ENCODE measurements at places on chromosomes 12 and 14.

GRCh38 chr12:49451468-49452259, 84.4 kb downstream of the SPATS2 start:
- DNase-seq = no peak

- no peak for DNase-seq
Observed at GRCh38 chr12:8699714-8700113, 1.9 kb downstream of the RIMKLB start.

GRCh38 chr12:92049403-92049802, 96.2 kb downstream of the BTG1 start:
- DNase-seq = no peak

- DNase-seq = no peak
Observed at GRCh38 chr12:106585521-106586277, 2.9 kb downstream of the RFX4 start.

GRCh38 chr14:49315570-49315969, 270.6 kb downstream of the RPS29 start:
- no peak for DNase-seq

- no peak for DNase-seq
Observed at GRCh38 chr14:32512813-32513212, 183.7 kb downstream of the AKAP6 start.

- DNase-seq = no peak
Observed at GRCh38 chr12:105357162-105357691, 26.7 kb downstream of the C12orf75 start.

- no peak for DNase-seq
Observed at GRCh38 chr12:122951979-122952892, 14.0 kb downstream of the ABCB9 start.

GRCh38 chr12:56991319-56992246, 14.8 kb downstream of the ZBTB39 start:
- DNase-seq = no peak

- no peak for DNase-seq
Observed at GRCh38 chr12:101551362-101552114, 43.2 kb upstream of the MYBPC1 start.

DNA sequence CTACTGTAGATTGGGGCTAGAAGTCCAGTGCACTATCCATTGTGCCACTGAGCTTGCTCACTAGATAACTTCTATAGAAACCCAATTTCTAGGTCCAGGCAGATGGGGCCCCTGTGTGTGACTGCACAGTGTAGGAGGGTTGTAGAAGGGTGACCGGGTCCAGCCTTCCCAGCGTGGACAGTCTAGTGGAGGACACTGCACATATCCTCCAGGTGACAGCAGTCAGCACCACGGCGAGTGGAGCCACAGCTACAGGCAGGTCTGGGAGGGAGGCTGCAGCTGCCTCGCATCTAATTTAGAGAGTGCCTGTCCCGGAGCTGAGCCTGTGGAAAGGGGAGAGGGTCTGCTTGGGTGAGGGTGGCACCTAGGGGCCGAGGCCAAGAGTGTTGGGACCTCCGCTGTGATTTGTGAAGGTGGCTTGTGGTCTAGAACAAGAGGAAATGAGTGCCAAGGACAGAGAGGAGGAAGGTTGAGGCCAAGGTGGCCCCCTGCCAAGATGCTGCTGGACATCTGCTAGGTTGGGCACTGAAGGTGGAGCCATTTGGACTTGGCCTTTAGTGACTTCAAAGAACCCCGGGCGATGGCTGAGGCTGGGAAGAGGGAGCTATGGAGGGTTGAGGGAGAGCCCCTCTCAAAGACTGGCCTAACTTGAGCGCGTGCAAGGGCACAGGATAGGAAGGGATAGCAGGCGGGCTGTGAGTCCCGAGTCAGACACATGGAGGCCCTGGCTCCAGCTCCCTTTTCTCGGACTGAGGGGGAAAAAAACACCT, 46.0 kb upstream of the TRAF3 start:
- DNase-seq = peak; percentile 48

DNA sequence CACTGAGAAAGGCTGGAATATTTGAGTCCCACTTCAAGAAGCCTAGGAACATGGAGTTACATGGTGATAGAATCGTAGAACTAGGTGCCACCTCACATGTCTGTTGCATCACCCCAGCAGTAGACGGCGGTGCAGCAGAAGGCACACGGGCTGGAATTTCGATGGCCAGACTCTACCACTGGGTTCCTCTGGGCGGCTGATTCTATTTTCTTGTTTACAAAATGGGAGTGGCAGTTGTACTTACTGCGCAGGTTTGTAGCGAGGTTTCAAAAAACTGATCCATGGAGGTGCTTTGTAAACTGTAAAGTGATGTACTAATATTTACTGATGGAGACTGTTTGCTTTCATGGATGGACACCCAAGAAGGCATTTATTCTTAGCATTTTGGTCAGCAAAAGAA, 45.7 kb downstream of the WDR20 start:
- no peak for DNase-seq

DNA sequence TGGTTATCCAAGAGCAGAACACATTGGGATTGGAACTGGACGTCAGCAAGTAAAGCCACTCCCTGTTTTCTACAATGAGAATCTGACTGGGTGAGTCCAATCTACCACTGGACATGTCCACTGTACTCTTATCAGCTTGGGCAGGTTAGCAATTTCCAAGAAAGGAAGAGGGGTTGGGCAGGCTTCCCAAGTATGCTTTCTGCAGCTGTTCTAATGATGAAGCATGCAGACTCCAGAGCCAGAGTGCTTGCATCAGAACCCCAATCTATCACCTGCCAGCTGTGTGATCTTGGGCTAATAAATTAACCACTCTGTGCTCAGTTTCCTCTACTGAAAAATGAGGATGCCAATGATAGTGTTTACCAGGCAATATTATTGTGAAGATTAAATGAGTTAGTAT, 92.0 kb downstream of the EMP1 start:
- no peak for DNase-seq

DNA sequence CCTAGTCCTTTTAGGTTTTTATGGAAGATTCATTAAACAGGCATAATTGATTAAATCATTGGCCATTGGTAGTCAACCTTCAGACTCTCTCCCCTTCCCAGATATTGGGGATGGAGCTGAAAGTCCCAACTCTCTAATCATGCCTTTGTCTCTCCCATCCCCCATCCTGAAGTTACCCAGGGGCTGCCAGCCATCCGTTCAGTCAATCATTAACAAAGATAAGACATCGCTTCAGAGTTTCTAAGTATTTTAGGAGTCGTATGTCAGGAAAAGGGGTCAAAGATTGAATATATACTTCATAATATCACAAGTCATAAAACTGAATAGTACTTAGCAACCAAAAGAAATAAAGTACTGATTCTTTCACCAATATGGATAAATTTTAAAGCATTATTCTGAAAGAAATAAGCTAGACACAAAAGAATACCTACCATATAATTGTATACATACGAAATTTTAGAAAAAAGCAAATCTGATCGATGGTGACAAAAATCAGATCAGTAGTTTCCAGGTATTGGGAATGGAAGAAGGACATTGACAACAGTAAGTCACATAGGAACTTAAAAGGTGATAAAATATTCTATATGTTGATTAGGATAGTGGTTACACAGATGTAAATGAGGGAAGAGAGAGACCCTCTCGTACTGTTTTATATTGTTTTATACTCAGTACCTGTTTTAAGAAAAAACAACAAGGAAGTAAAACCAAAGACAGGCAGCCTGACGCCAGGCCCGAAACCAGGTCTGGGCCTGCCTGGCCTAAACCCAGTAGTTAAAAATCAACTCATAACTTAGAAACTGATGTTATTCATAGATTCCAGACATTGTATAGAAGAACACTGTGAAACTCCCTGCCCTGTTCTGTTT, 414.4 kb downstream of the DAD1 start:
- no peak for DNase-seq

Measured in cerebellar nuclear complex (tissue), 1 donor.